ENCODE measurements at places on chromosomes 1 and 21. TPM values are rescaled to one million over a fixed set of nuclear protein-coding genes. Genes with fewer than 3 reads are reported as not detected.

Gene PCP4
- total RNA-seq: 5.4 TPM

Gene CFHR5
- not detected for total RNA-seq

Gene KCNN3
- 1.8 TPM for total RNA-seq

Gene DMRTA2
- total RNA-seq: 0.41 TPM

Gene HIVEP3
- 12.8 TPM for total RNA-seq

Gene FMO4
- 13.8 TPM for total RNA-seq

Gene AADACL3
- not detected for total RNA-seq

Gene ATP1A2
- 86.0 TPM for total RNA-seq

DNA sequence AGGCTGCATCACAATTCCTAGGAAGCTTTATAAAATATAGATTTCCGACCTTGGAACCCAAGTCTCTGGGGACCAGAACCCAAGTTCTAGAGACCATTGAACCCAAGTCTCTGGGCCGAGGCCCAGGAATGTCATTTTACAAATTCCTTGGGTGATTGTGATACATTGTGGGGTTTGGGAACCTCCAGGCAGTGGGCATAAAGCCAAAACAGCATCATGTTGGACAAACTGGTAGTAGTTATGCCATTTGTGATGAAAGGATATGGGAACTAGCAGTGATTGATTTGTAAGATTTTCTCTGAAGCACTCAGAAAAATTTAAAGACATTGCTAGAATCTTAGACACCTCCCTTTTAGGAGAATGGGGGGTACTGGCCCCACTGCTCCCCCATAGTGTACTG lies 160.2 kb downstream of the HIVEP3 start:
- H3K27me3 ChIP-seq: no peaks in the 10 kb centered on the region
- H3K4me3 ChIP-seq: no peak overlapping the region
- H3K27ac ChIP-seq: no peak overlapping the region
- H3K36me3 ChIP-seq: no peaks in the 10 kb centered on the region
- no peak for DNase-seq

GRCh38 chr1:9655836-9656235 lies 4.3 kb downstream of the PIK3CD start:
- no peaks in the 10 kb centered on the region for H3K36me3 ChIP-seq
- H3K4me3 ChIP-seq: no peak overlapping the region
- H3K27me3 ChIP-seq: no peaks in the 10 kb centered on the region

- no peak for DNase-seq
- no peak overlapping the region for H3K4me3 ChIP-seq
- H3K27ac ChIP-seq: peak overlapping the region; percentile 39
- H3K27me3 ChIP-seq: no peaks in the 10 kb centered on the region
Measured at GRCh38 chr1:68142036-68142435, 90.3 kb downstream of the WLS start.

DNA sequence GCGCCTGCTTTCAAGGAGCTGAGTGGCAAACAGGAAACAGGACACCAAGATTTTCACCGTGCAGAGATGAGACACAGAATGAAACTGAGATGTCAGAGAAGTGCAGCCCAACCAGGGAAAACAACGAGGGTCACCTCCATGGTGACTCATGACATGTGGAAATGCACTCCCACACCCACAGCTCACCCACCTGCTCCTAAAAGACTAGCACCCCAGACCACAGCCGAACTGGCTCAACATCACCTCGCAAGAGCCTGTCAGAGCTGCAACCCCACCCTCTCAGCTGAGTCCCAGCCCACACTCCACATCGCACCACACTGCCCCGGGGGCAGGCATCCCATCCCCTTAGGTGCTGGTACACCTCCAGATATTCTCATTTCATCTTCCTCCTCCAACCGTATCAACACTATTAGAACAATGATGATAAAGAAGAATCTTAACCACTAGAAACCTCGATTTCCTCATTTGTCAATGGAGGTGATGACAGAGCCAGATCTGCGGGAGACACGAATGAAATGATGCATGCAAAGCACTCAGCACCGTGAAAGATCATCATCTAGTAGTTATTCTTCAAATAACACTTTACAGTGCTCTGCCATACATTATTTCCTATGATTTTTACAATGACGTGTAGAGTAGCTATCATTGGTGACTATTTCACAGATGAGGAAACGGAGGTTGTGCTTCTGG lies 103.2 kb downstream of the DMRTB1 start:
- no peaks in the 10 kb centered on the region for H3K36me3 ChIP-seq
- H3K4me1 ChIP-seq: no peaks in the 10 kb centered on the region
- H3K27ac ChIP-seq: no peak overlapping the region
- DNase-seq: no peak
- H3K27me3 ChIP-seq: no peaks in the 10 kb centered on the region
- no peak overlapping the region for H3K4me3 ChIP-seq

- H3K36me3 ChIP-seq: no peaks in the 10 kb centered on the region
- H3K27ac ChIP-seq: peak overlapping the region; percentile 34
- peaks cover 31% of the 10 kb centered on the region for H3K4me1 ChIP-seq
- no peak overlapping the region for H3K4me3 ChIP-seq
- H3K27me3 ChIP-seq: no peaks in the 10 kb centered on the region
Measured at GRCh38 chr1:181011301-181012202, 11.1 kb downstream of the STX6 start.

DNA sequence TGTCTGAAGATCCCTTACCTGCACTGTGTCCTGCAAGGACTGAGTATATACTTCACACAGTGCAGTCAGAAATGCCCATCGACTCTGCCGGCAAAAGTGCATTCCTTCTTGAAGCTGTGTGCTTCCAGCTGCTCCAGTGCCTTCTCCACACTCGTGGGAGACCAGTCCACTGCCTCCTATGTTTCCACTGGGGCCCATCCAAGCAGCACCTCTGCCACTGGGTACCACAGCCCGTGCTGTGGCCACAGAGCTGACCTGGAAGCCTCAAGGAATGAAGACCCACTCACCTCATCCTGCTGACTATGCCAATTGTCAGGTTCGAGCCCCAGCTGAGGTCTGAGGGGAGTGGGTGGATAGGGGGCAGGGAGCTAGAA lies 108.1 kb downstream of the GDAP2 start:
- peaks cover 26% of the 10 kb centered on the region for H3K4me1 ChIP-seq
- no peak for DNase-seq
- H3K4me3 ChIP-seq: no peak overlapping the region
- no peaks in the 10 kb centered on the region for H3K36me3 ChIP-seq

DNA sequence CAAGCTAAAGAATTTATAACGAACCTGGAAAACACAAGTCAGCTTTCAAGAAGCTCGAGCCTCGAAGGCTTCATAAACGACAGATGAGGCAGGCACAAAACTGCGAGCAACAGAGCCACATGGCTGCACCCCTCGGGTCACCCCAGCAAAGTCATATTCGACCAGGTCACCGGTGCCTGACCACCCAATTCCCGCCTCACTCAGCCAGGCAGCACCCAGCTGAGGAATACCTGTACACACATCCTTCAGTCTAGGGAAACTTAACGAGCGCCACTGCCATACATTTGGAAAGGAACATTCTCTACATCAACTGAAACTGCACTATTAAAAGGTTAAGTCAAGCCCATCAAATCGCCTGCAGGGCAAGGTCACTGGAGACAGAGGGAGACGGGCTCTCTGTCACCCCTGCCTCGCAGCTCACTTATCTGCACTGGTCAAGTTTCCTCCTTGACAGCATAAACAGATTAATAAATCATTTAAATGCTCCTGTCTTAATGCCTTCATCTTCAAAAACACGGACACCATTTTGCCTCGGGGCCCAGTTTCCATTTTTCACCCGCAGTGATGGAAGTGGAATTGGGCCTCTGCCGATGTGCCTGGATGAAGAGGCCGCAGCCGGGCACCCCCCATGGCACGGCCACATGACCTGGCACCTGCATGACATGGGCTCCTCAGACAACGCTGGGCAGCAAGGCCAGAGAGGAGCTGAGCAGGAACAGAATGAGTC lies 20.6 kb downstream of the NPHP4 start:
- no peaks in the 10 kb centered on the region for H3K4me1 ChIP-seq
- no peak overlapping the region for H3K4me3 ChIP-seq
- no peak overlapping the region for H3K27ac ChIP-seq
- peaks cover 11% of the 10 kb centered on the region for H3K36me3 ChIP-seq
- H3K27me3 ChIP-seq: no peaks in the 10 kb centered on the region

DNA sequence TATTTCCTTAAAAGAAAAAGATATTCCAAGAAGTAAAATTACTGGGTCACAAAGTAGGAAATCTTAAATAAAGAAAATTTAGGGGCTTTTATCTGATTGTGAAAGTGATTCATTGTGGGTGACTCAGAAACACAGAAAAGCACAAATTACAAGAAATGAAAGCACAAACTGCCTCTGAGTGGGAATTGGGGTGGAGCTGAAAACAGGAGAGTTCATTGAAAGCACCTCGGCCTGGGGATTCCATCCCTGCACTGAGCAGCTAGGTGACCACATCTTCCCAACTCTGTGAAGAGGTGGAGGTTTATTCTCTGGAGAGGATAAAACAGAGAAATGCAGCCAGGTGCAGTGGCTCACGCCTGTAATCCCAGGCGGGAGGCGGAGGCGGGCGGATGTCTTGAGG lies 7.4 kb downstream of the GJA4 start:
- no peaks in the 10 kb centered on the region for H3K36me3 ChIP-seq
- no peak overlapping the region for H3K27ac ChIP-seq

DNA sequence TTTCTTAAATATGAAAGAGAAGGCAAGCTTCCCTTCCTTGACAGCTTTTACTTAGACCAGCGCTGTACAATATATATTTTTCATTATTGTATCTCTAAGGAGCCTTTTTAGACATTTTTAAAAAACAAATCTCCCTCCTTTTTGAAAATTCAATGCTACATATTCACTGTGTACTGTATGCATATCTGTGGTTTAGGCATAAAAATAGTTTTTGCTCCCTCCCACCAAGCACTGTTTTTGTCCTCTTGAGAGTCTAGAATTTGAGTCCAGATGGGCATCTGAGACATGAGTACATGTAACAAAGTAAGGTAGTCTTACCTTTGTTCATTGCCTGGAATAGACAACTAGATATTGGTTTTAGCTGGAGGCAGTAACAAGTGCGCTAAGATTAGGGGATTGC lies 488.5 kb upstream of the RUNX1 start:
- no peaks in the 10 kb centered on the region for H3K4me1 ChIP-seq
- no peak overlapping the region for H3K4me3 ChIP-seq
- no peak for DNase-seq

DNA sequence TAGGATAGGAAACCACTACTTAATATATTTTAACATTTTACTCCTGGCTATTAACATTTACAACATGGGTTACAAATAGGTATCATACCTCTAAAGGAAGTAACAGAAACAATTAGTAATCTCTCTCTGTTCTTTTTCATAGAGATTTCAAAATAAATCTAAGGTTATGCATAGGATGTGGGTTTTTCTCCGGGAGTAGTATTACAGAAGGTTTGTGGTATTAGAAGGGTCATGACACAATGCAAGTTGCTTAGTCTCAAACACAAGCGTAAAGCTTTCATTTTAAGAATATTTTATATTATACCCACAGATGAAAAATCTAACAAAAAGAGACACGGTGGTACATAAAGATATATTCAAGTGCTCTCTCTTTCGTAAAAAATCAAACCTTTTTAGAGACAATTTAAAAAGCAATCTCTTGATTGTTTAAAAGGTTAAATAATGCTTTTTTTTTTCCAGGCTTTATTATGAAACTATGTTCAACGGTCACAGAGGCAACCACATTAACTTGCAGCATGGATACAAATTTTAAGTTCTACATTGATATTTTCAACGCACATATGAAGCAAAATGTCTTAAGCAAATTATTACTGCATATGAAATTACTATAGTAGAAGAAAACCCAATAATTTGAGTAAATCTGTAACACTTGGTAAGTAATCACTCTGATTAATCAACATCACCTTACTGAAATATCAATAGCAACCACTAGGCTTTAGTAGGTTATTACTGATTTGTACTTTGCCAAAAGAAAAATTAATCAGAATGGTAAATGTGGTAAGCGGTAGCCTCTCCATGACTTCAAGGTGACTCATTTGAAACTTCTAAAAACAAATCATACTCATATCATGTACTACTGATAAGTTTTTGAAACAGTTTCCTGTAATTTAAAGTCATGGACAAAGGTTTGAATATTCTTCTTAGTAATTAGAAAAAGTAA lies 97.4 kb upstream of the GFI1 start:
- no peaks in the 10 kb centered on the region for H3K27me3 ChIP-seq
- no peak for DNase-seq
- no peak overlapping the region for H3K27ac ChIP-seq
- no peak overlapping the region for H3K4me3 ChIP-seq

DNA sequence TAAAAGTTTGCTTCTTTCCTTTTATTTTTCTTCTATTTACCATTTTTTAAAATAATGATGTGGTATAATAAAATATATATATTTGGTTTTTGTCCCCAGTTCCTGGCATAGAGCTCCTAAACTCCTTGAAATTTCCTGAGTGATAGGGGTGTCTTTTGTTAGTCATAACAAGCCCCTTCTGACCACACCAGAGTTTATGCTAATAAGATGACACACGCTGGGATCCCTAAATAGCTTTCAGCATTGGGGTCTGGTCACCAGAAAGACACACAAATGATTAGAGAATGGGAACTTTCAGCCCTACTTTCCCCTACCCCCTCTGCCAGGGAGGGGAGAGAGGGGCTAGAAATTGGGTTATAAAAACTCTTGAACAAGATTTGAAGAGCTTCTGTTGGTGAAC lies 56.2 kb downstream of the COL24A1 start:
- H3K36me3 ChIP-seq: no peaks in the 10 kb centered on the region
- DNase-seq: no peak
- H3K4me1 ChIP-seq: no peaks in the 10 kb centered on the region

DNA sequence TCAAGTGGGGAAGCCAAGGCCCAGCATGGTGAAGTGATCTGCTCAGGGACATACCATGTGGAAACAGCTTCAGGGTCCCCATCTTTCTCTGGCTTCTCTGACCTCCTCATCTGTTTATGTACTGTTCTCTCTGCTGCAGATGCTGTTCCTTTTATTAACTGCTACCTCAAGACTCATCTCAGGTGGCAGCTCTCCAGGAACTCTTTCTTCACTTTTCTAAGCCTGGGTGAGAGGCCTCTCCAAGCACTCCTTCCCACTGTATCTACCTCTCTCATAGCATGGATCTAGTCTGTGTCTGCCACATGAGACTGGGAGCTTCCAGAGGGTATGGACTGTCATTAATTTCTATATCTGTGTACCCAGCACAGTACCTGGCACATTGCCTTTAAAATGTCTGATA lies 73.4 kb upstream of the PPM1J start:
- H3K36me3 ChIP-seq: no peaks in the 10 kb centered on the region
- no peak overlapping the region for H3K27ac ChIP-seq

GRCh38 chr1:41720861-41721410 lies 197.8 kb downstream of the HIVEP3 start:
- no peak overlapping the region for H3K4me3 ChIP-seq
- DNase-seq: no peak
- no peak overlapping the region for H3K27ac ChIP-seq
- no peaks in the 10 kb centered on the region for H3K4me1 ChIP-seq

- no peak overlapping the region for H3K4me3 ChIP-seq
- no peaks in the 10 kb centered on the region for H3K36me3 ChIP-seq
- H3K27me3 ChIP-seq: no peaks in the 10 kb centered on the region
- no peak overlapping the region for H3K27ac ChIP-seq
- no peaks in the 10 kb centered on the region for H3K4me1 ChIP-seq
Measured at GRCh38 chr21:8989721-8990325, 1531.6 kb upstream of the TPTE start.

Data from thoracic aorta (tissue), 2 donors.